ENCODE measurements at places on chromosomes 5 and 9.

DNA sequence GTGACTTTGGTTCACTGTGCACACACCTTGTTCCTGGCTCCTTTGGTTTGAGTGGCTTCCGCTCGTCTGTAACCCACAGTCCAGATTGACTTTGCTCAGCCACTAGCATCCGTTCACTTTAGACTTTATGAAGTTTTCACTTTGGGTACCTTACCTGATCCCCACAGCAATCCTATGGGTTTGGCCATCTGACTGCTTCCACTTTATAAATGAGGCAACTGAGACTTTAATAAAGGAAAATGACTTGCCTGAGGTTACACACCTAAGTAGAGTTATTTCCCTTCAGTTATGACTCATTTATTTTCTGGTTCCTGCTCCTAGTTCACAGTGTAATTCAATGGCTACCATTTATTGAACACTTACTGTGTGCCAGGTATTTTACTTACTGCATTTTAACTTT lies 94.2 kb upstream of the SAP30L start:
- DNase-seq: no peak

GRCh38 chr5:86869268-86869667 lies 251.5 kb downstream of the COX7C start:
- no peak for DNase-seq

DNA sequence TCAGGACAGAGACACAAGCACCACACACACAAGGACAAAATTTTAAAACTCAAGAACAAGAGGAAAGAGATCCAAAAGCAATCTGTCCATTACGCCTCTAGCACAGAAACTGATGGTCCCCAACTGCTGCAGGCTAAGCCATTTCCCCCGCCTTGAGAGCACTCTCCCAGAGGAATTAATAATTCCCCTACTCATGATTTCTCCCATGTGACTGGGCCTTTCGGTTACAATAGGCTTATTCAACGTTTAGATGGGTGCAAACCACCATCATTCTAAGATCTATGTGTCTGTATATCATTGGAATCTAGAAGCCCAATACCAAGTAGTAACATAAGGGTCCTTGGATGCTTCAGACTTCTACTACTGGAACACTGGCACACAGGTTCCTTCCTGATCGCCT lies 18.8 kb downstream of the BRD8 start:
- DNase-seq: no peak

DNA sequence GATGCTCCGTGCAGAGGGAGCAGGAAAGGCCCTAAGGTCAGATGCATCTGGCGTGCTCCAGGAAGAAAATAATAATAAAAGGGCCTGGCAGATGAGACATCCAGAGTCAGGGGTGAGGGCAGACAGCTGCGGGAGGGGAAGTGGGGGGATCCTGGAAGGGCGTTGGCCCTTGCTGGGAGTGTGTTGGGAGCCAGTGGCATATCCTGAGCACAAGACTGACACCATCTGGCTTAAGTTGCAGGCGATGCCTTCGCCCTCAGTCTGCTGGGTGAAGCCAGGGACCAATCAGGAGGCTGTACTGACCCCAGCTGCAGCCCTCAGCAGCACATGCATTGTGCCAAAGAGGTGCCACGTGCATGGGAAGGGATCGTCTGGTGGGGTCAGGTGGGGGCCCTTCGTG lies 3.8 kb downstream of the OR2V2 start:
- DNase-seq: no peak

- DNase-seq: no peak
Observed at GRCh38 chr5:171310212-171310818, 1.3 kb downstream of the TLX3 start.

GRCh38 chr5:71830681-71831539 lies 111.8 kb downstream of the CARTPT start:
- DNase-seq: peak; percentile 47

GRCh38 chr5:166845044-166845443 lies 1446.4 kb upstream of the WWC1 start:
- DNase-seq: no peak

DNA sequence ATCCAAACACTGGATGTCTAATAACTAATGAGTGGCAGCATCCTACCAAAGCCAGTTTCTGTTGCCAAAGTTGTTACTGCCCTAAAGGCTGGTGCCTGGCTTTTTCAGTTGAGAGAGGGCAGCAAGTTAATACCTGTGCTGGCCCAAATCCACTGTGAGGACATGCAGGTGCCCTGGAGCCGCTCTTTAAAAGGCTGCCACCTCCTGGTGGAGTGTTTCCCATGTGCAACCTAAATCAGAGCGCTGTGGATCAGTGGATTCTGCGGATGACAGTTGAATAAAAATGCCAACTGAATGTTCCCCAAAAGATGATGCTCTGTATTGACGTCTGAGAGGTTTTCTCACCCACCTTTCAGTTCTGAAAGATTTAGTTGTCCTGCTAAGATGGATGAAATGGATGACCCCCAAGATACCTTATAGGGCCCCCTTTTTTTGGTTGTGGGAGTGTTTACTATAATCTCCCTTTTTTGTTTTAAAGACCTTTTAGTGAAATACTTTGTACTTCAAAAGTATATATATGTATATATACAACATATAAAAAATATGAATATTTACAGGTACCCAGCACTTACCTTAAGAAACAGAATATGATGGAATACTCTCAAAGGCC lies 146.4 kb downstream of the EGFLAM start:
- no peak for DNase-seq

GRCh38 chr5:130436430-130436829 lies 532.2 kb downstream of the CHSY3 start:
- DNase-seq: no peak

DNA sequence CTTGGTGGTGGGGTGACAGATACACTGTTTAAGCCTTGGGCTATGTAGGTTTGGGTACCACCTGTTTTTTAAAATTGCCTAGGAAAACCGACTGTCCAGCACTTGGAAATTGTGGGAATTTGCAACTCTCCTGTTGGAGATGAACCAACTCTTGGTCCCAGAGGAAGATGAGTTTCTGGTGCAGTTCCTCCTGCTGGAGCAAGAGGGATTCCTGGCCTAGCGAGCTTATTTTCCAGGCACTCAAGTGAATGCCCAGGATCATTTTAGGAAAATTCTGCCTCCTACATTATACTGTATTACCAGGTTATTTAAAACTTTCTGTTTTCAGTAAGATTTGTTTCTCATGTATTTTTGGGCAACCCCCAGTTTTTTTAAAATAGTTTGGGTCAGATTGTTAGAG lies 33.7 kb downstream of the AP3S1 start:
- DNase-seq: no peak

DNA sequence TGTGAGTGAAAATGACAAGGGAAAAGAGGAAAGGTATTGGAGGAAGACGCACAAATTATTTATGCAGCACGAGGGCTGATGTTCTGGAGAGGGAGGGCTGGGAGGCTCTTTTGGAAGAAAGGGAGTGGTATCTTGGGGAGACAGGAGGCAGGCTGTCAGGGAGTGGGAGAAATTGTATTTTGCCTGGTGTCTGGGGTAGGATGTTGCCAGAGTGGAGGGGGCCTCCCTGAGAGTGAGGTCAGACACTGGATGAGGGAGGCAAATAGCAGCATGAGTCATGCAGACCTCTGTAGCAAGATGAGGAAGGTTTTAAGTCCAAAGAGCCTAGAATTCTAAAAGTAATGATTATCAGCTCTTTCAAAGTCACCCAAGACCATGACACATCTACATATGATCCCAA lies 158.0 kb downstream of the DMRT2 start:
- no peak for DNase-seq

DNA sequence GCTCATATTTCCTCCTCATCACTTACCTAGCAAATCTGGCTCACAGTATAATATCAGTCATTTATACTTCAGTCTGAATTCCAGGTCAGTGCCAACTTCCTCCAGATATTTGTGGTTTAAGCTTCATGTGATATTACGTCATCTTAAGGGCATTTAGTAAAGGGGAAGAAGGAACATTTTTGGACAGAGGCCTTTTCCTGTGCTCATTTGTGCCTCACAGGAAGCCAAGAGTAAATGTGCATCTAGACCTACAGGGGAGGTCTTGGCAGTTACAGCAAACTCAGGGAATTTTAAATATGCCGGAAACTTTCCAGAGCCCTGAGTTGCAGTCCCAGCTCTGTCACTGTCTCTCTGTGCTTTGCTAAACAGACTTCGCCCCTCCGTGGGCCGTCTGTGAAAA lies 12.3 kb upstream of the KCNIP1 start:
- DNase-seq: no peak

- DNase-seq: no peak
Observed at GRCh38 chr9:133347515-133347984, 381 bp downstream of the MED22 start.

DNA sequence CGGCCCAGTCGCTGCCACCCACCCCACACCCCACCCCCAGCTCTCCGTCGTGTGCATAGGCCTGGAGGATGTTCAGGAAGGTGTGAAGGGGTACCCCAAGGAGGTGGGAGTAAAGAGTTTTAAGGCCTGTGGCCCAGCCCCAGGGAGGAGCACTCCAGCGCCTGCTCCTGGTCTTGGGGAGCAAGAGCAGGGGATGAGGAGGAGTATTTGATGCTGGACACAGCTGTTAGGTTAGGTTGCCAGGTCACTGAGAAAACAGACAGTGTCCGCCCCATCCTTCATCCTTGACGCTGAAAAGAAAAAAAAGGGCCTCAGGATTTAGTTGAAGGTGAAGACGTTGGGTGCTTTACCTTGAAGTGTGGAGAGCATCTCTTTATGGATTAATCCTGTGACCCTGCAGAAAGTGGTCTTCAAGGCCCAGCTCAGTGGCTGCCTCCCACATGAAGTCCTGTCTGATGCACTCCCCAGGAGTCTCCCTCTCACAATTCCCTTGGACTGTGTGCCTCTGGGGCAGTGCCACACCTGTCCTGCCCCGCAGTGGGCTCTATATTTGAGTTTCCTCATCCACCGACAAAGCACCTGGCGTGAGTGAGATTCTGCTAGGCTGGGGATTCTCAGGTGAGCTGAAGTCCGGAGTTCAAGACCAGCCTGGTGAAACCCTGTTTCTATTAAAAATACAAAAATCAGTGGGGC lies 101.8 kb downstream of the SPRY4 start:
- no peak for DNase-seq

- no peak for DNase-seq
Observed at GRCh38 chr5:141753971-141754713, 72.1 kb upstream of the ARAP3 start.

DNA sequence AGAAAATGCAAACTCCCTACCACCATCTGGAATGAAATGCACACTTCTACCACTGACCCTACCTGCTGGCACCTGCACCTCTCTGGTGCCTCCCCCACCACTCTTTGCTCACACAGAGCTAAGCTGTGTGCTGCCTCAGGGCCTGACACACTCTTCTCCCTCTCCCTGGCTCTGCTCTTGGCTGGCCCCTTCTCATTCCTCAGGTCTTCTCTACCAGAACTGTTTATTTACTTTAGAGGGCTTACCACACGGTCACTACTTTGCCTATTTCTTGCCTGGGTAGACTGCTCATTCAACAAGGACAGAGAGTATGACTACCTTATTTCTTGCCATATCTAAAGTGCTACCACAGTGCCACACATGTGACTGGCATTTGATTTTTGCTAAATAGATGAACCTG lies 3.3 kb downstream of the REEP5 start:
- no peak for DNase-seq

- DNase-seq: no peak
Observed at GRCh38 chr5:133930061-133930812, 38.2 kb downstream of the C5orf15 start.

DNA sequence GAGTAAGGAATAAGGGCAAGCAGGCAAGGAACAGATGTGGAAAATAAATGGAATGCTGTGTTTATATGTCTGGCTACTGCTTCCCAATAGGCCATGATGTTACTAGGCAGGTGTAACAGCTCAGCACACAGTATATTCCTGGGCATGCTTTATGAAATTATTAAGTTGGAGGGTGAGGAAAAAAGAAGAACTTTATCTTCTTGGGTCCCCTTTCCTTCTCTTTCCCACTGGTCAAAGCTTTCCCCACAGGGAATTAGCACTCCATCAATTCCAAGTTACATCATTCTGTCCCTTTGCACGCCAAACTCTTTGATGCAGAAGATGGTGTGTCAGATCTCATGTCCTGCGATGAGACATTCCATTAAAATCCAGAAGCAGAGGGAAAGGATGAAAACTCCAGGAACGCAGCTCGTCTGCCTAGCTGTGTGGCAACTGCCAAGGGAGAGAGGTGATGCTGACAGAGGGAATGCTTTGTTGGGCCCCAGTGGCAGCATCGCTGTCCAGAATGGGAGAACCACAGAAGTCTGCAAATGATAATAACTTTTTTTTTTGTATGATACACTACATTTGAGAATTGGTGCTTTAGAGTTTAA lies 447.3 kb upstream of the ARRDC3 start:
- no peak for DNase-seq
